Hippocampal formation (tissue), 2 donors: ENCODE measurements at places on chromosomes 5 and 9.

DNA sequence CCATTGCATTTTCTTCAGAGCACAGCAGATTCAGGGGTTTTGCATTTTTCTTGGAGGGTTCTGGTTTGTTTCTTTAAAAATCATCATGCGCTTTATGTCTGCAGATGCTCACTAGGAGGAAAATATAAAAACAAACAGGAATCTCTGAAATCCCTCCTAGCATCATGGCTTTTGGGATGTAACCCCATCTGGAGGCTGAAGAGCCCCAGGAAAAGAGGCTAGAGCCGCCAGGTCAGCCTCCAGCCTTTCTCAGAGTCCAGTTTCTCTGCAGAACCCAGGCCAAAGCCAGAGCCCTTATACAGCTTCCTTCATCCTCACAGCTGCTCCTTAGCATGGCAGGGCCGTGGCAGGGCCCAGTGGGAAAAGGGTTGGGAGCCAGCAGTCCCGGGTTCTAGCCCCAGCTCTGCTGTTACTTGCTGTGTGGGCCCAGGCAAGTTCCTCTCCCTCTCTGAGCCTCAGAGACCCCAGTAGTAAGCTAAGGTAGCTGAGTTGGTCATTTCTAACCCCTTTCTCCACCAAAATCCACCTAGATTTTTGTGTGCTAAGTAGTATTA, 62.1 kb downstream of the PAX5 start:
- DNase-seq, result no peak

DNA sequence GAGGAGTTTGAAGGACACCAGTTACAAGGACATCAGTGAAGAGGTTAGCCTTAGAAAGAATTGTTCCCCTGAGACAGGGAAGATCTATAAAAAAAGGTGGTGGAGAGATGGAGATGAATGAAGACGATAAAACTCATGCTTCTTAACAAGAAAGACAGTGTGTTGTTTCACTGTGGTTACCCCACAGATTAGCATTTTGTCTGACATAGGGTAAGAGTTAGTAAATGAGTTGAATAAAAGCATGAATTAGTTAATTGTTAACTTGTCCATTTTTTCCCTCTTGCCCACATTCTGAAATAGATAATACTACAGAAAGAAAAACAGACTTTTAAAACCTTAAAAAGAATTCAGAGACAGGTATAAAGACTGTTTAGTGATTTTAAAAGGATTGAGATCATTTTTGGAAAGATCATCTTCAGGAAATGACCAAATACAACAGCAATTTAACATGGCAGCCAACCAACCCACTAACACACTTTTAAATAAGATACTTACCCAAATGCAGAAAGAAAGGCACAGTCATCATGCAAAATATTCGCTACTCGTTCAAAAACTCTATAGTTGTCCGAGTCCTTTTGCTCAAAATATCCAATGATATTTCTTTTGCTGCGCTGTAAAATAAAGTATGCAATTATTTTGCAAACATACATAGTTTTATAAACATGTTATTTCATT, 78.5 kb downstream of the ERP44 start:
- no peak for DNase-seq

DNA sequence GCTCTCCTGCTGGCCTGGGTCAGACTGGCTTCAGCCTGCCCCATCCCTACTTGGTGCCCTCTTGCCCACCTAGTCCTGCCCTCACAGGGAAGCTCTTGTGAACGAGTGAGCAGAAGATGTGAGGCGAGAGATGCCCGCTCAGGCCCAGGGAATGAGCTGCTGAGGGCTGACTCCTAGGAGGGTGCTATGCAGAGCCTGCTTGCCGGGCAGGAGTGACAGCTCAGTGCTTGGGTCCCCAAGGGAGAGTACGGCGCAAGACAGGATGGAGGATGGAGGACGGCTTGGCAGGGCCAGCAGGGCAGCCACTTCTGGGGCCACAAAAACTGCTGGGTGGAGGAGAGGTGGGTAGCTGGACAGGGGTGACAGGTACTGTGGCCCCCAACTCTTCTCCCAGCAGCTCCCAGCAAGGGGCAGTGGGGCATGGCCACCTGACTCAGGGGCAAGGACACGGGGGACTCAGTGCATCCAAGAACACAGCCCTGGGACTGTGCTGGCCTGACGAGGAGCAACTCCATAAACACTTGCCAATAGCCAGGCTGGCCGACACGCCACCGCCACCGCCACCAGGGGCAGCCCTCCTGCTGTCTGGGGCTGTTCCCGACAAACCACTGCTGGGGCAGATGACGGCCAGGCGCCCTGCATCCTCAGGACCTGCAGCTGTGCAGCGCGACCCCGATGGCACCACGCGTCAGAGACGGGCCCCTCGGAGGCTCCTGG, 55.6 kb upstream of the UBAC1 start:
- DNase-seq, result no peak

GRCh38 chr5:71810471-71811195, 91.6 kb downstream of the CARTPT start:
- no peak for DNase-seq

DNA sequence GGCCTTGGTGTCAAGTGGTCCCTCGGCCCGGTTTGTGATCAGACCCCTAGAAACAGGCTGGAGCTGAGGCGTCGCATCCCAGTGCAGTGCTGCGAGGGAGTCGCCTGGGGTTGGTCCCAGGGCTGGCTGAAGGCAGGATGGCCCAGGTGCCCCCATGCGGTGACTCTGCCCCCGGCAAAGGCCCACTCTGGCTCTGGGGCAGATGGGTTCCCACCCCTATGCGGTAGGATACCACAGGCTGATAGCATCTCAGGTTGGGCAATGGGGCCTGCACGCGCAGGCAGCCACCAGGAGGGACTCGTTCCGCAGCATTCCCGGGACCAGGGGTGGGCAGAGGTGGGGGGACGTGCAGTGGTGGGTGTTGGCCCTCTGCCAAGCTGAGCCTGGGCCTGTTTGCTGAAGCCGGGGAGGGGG, 86.0 kb downstream of the RXRA start:
- DNase-seq, result no peak

GRCh38 chr5:151601391-151601790, 10.3 kb upstream of the FAT2 start:
- no peak for DNase-seq

GRCh38 chr9:117744856-117745389, 40.7 kb downstream of the TLR4 start:
- DNase-seq, result peak; percentile 56

DNA sequence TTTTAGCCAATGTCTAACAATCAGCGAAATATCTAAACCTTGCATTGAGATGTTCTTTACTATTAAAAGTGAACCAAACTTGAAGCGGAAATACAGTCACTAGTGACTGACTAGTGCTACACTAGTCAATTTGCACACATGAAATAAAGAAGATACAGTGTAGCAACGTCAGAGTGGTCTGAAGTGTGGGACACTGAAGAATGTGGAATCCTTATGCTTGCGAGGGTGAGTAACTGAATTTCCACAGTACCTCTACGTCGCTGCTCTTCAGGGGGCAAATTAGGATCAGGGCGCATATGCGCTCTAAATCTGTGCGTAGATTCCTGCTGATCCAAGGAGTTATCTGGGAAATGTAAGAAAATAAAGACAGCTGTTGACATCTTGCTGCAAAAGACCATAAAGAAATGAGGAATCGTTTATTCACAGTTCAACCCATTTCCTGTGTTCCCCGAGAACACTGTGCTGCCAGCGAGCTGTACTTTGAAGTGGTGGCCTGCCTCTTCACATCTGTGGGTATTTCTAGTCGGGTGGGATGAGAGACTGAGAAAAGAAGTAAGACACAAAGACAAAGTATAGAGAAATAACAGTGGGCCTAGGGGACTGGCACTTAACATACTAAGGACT, 39.8 kb upstream of the FLT4 start:
- no peak for DNase-seq

GRCh38 chr9:130663977-130664250, 480 bp upstream of the PRDM12 start:
- DNase-seq, result no peak

DNA sequence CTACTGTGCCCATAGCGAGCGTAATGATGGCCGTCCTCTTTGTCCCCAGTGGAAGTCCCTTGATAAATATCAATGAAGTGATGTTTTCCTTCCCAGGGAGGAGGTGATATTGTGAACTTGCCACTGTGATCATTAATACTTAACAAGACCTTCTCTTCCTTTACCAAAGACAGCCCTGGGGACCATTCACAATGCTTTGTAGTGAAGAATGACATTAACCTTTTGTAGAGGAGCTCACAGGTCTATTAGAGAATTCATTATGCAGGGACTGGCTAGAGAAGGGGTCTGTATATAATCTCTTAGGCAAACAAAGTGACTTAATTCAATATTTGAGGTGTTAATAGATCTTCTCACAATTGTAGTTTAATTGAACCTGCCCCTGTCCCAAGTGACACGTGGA, 452.9 kb upstream of the DMAC1 start:
- no peak for DNase-seq
